Effector memory CD8-positive, alpha-beta T cell (primary cell): ENCODE measurements at places on chromosomes 12 and 14.

DNA sequence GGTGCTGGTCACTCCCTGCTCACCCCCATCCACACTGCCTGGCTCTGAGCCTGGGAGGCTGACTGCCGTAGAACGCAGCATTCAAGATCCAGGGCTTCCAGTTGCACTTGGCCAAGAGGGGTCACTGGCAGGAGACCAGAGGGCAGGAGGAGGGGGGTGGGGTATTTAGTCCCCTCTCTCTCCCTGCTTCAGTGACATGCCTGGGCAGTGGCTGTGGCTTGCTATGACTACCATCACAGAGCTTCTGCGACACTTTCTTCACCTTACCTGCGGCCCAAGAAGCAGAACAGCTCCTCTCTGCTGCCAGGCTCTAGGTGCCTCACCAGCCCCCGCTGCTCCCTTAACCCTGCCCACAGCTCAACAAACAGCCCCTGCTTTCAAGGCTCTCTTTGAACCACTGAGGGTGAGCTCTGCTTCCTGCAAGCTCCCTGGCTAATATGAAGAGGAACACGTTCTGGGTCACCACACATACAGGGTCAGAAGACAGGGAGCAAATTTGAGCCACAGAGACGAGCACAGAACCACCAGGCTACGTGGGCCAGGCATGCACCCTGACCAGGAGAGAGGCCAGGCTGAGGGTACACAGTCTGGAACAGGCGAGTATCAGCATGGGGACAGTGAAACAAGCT is 55.7 kb downstream of the ITPK1 start:
- DNase-seq = no peak

GRCh38 chr12:12891080-12891880 is at the start of gene GPRC5A:
Gene GPRC5A (plus strand): TSS chr12:12891562. CDS start chr12:12908250, 16,688 bp downstream.
- no peak for DNase-seq

GRCh38 chr12:26001530-26001929 is 43.0 kb downstream of the RASSF8 start:
- DNase-seq = no peak

- no peak for DNase-seq
These were observed 9.9 kb downstream of the UBC start for GRCh38 chr12:124904306-124905098.

GRCh38 chr12:94202245-94203180 is 54.1 kb downstream of the PLXNC1 start:
- no peak for DNase-seq

- DNase-seq = no peak
These were observed 1.6 kb upstream of the PTPRB start for GRCh38 chr12:70638639-70639360.
